ENCODE measurements at places on chromosomes 6 and 20.

- no peak for DNase-seq
Observed at GRCh38 chr20:63072991-63073737, 66.4 kb upstream of the BHLHE23 start.

DNA sequence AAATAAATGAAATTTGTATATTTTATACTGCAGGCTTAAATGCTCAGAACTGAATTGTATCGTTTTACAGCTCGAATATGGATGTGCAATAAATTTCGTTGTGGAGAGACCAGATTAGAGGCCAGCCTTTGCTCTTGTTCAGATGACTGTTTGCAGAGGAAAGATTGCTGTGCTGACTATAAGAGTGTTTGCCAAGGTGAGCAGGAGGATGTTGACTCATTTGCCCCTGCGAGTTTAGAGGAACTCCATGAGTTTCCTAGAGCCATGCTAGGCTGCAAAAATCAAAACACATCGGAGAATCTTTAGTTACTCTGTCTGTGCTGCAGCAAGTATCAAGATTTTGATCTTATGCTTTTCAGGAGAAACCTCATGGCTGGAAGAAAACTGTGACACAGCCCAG, 15.4 kb downstream of the ENPP3 start:
- DNase-seq: peak; percentile 19

GRCh38 chr20:24648919-24649318, 179.5 kb downstream of the SYNDIG1 start:
- no peak for DNase-seq

GRCh38 chr20:4401601-4402000, 320.1 kb upstream of the PRND start:
- DNase-seq: no peak

DNA sequence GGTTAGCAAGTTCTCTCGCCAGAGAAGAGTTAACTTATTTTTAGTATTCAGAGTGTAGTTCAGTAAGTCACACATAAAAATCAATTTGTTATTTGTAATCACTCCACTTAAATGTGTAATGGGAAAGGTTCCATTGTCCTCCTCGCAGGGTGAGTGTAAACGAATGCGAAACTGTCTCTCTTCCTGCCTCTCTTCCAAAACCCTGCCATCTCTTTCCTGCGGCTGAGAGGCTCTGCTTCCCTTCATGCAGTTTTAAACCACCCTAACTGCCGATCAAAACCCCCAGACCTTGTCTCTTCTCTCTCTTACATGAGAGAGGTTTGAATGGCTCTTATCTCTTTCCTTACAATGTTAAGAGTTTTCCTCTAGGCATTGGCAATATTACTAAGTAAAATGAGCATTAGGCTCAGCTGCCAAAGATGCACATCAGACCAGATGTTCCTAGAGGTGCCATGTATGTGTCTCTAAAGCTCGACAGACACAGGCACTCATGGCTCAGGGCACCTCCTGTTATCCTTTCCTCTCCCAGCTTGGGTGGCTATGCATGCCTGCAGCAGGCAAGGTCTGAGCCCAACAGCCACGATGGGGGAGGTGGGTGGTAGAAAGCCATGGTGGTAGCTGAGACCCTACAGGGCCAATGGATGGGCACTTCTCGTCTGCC, 91.2 kb downstream of the JARID2 start:
- DNase-seq: no peak

DNA sequence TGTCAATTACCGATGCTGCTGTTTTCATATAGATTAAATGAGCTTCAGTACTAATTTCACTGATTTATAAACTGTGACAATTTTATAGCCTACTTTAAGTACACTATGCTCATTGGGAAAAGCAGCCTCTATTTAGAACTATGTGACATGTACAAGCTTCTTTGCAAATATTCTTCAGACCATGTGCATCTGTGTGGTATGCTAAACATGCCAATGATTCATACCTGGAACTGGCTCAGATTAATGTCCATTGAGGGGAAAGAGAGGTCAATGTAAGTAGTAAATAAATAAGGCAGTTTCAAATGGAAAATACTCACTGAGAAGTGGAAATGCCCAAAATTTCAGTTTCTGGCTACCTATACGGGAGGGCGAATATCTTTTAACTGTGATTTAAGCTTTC, 777.7 kb downstream of the C6orf118 start:
- no peak for DNase-seq

DNA sequence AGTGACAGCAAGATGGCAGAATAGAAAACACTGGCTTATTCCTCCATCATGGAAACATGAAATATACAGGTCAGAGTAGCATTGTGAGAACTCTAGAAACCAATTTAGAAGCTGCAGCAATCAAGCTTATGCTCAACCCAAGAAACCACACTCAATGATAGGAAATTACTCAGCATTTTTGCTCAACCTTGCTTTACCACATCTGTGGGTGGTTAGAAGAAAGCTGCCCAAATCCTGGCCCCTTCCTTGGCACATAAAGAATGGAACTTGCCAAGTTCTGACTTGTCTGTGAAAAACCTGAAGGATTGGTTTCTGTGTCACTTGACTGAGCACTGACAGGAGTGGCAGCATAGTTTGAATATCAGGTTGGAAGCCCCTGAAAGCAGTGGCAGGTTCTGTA, 108.0 kb upstream of the MOCS1 start:
- DNase-seq: no peak

GRCh38 chr6:95325916-95326315, 251.4 kb upstream of the MANEA start:
- DNase-seq: no peak

DNA sequence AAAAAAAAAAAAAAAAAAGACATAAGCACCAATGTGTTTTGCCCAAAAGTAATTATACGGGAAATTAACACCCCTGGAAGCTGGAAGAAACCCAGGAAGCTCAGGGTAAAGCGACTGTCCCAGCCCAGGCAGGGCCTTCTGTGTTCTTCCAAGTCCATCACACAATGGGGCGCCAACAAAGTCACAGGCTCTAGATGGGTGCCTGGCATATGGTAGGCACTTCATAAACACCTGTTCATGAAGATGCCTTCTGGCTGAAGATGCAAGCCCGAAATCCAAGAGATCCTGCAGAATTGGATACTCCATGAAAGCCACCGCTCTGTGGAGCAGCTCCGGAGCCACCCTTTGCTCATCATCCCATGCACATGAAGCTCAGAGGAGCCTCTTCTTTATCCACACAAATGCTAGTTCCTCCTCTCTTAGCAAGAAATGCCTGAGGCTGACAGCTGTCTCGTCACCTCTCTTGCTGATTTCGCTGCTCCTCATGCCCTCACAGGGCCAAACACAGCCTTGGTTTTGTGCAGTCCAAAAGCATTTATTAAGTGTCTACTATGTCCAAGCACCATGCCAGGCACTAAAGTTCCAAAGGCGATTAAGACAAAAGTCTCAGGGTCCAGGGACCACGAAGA, 76.6 kb downstream of the TRERF1 start:
- DNase-seq: no peak

GRCh38 chr20:17177341-17177740, 49.5 kb upstream of the PCSK2 start:
- DNase-seq: peak; percentile 44

DNA sequence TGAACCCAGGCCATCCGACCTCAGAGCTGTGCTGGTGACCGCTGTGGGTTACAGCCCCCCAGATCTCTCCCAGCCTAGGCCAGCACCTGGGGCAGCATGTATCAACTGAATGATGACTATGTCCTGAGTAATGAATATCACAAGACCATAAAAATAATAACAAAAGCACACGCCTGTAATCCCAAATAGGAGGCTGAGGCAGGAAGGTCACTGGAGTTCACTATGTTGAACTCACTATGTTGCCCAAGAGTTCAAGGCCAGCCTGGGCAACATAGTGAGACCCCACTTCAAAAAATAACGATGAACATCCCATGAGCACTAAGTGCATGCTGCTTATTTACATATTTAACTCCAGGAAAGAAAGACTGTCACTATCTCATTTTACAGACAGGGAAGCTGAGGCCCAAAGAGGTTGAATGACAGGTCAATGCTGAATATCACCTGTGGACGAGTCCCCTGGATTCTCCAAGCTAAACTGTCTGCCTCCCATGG, 92.3 kb downstream of the NFATC2 start:
- DNase-seq: no peak

GRCh38 chr20:47686545-47686944, 98.7 kb downstream of the SULF2 start:
- DNase-seq: no peak

- DNase-seq: no peak
Observed at GRCh38 chr6:912871-913835, 220.2 kb upstream of the EXOC2 start.

- no peak for DNase-seq
Observed at GRCh38 chr6:29447670-29448069, 8.6 kb downstream of the OR10C1 start.

DNA sequence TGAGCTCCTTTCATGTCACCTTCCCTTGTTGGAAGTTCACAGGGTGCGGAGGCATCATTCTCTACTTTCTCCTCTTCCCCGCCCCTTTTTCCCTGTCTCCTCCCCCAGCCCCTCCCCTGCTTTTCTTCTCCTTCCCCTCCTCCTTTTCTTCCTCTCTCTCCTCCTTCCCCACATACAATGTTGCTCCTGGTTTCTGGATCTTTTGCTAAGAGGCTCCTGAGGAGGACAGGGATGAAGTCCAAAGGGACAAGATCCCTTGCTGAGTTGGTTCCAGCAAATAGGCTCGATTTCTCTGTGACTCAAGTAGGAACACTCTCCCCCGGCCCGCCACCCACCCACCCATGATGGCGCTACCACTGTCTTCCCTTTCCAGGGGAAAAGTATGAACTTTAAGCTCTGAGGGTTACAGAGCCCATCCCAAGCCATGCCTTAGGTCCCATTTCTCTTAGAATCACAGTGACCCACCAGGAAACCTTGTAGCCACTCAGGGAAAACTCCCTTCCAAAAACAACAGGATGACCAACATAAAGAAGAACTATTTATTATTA, 852 bp upstream of the TFEB start:
- no peak for DNase-seq

- DNase-seq: peak; percentile 91
Observed at GRCh38 chr6:52263709-52264540, 19.6 kb upstream of the IL17F start.

- no peak for DNase-seq
Observed at GRCh38 chr6:68978411-68978810, 343.3 kb downstream of the ADGRB3 start.

GRCh38 chr6:139853302-139853992, 479.0 kb upstream of the CITED2 start:
- no peak for DNase-seq

DNA sequence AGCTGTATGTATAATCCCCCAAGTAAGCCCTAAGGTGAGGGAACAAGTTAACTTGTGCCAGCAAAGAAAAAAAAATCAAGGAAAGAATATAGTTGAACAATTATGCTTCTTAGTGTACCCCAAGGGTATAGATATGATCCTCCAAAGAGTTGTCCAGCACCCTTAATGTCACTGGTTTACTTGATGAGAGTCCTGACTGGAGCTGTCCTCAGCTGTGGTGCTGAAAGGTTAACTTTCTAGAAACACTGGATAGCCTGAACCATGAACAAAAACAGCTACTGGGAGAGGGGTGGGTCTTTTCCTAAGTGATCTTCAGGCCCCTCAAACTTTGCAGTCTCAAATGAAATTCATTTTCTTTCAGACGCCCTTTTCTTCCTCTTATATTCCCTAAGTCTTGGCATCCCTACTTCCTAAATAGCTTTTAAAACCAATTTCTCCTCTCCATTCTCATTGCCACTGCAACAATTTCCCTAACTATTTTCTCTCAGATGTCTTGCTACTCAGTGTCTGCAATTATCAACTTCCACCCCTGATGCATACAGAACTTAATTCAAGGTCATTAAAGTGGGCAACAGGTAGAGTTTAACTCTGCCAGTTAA, 83.5 kb upstream of the PROKR2 start:
- no peak for DNase-seq

GRCh38 chr6:36432151-36432671, 10.4 kb downstream of the PXT1 start:
- DNase-seq: no peak

GRCh38 chr6:155432293-155432692, 23.3 kb downstream of the NOX3 start:
- no peak for DNase-seq
